ENCODE measurements at places on chromosomes 16 and 17.
A peak's percentile ranks its signal among the peaks of the same experiment; 100 is the strongest.

- no peak for DNase-seq
Observed at GRCh38 chr16:85755929-85756768, 5.3 kb upstream of the C16orf74 start.

DNA sequence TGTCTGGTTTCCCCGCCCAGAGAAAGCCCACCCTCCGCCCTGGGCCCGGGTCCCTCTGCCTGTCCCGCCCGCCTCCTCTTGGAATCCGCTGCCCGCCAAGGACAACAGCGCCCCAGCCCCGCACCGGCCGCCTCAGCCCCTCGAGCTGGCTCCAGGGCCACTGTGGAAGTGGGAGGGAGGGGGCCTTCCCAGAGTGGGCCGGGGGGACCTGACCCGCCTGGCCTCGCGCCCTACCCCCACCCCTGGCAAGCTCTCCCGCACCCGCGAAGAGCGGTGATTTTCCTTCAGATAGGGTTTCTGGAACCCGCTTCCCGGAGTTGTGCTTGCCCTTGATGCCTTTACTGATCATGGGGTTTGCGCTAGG, 2.3 kb upstream of the CBX8 start:
- DNase-seq = no peak

- DNase-seq = no peak
Observed at GRCh38 chr16:24520983-24521382, 18.4 kb upstream of the RBBP6 start.

DNA sequence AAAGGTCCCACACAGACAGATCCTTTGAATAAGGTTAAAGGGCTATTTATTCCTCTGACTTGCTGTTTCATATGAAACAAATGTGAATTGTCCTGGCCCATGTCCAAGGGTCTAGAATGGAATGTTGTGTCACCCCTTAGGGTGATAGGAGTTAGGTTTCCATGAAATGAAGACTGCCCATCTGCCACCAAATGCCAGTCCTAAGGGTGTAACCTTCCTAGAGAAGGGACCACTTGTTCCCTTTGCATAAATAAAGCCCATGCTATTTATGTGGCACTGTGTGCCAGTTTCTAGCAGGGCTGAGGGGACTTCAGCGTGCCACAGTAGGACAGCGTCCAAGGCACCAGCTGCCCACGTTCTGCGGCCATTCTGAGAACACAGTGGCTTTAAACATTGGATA, 171.3 kb downstream of the ABCA8 start:
- DNase-seq = no peak

DNA sequence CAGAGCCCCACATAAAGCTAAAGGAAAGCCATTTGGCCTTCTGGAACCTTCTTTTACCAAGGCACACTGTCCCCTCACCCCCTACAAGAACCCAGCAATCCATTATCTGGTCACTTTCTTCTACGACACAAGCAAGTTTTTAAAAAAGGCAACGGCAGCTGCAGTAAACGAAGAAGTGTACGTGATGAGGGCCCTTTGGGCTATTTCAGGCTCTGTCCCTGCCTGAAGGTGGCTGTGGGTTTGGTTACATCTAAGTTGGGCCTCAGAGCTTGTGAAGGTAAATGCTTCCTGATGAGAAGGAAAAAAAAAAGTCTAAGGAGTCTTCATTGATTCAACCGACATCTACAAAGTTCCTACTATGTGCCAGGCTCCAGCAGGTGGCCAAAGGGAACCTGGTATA, 35.4 kb downstream of the XYLT1 start:
- DNase-seq = no peak

DNA sequence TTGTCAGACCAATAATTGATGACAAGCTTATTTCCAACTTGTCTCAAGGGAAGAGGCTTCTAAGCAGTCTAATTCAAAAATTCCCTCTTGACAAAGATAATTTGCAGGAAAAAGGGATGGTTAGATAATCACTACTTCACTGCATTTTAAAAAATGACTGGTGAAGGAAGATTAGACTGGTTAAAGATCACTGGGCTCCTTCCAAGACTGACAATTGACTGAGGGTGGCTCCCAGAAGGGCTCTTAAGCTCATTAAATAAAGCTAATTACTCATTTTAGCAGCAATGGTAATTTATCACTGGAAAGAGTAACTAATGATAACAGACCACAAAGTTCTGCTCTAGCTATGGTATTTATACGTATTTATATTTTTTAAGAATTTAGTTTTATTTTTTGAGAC, 4.4 kb upstream of the HEATR3 start:
- DNase-seq = no peak

- DNase-seq = no peak
Observed at GRCh38 chr17:64572682-64573154, 65.9 kb downstream of the CEP95 start.

GRCh38 chr17:55726440-55726839, 3.8 kb upstream of the TMEM100 start:
- no peak for DNase-seq

DNA sequence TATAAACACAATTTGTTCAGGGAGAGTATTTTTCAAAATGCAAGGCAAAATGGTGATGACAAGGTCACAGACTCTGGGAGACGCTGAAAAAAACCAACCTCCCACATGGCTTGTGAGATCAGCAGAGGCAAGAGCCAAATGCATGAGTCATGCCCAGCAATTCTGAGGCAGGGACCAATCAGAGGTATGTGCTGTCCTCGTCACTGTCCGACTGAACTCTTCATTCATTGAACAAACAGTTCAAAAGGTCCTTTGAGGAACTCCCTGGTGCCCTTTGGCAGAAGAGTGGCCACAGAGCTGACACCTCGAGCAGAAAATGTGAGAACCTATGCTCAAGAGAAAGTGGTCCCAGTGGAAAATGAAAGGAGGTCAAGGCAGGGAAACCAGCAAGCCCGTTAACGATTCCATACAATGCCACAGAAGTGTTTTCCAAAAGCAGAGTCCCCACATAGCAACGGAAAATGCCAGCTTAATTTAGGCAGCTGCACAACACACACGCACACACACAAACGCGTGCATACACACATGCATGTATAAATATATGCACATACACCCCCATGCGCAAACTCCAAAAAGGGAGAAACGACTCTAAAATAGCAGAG, 50.9 kb downstream of the CDH11 start:
- DNase-seq = no peak

DNA sequence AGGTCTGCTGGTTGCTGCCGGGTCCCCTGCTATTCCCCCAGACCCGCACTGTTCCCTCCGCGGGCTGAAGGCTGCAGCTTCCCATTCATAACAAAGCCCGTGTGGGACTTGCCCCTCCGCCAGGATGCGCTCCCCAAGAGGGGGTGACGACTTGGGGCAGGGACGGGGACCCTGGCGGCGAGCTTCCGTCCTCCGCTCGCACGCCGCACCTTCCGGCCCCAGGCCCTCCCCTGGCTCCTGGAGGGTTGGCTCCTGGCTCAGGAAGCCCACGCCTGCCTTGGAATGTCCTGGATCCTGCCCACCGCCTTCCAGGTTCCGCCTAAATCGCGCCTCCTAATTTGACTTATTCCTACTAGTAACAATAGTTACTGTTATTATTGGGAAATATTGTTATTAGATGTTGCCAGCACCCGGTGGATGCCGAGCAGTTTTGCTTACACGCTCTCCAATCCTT, 1.1 kb upstream of the TFAP4 start:
- DNase-seq = peak; percentile 32

GRCh38 chr16:1182950-1183907, 30.3 kb downstream of the CACNA1H start:
- DNase-seq = no peak

DNA sequence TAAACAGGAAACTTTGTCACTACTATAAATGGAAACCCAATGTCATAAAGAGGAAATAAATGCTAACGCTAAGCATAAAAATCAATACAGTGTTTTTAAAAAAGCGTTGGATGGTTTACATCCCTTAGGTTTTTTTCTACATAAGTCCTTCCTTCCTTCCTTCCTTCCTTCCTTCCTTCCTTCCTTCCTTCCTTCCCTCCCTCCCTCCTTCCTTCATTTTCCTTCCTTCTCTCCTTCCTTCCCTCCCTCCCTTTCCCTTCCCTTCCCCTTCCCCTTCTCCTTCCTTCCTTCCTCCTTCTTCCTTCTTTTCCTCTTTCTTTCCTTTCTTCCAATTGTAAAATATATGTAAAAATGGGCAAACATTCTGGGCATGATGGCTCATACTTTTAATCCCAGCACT, 108.3 kb downstream of the HAPSTR1 start:
- no peak for DNase-seq

DNA sequence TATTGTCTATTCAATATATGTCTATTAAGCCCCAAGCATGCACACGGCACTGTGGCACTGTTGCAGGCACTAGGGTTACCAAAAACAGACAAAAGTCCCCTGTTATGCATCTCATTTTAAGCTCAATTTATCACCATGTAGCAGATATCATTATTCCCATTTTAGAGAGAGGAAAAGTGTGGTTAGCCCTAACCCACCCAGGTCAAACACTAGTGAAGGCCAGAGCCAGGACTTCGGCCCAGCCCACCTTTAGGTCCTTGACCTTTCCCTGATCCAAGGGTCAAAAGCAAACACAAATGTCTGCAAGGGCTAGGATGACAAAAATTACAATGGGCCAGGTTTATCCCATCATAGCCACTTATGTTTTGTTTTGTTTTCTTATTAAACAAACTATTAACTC, 130.3 kb upstream of the NUDT7 start:
- no peak for DNase-seq

DNA sequence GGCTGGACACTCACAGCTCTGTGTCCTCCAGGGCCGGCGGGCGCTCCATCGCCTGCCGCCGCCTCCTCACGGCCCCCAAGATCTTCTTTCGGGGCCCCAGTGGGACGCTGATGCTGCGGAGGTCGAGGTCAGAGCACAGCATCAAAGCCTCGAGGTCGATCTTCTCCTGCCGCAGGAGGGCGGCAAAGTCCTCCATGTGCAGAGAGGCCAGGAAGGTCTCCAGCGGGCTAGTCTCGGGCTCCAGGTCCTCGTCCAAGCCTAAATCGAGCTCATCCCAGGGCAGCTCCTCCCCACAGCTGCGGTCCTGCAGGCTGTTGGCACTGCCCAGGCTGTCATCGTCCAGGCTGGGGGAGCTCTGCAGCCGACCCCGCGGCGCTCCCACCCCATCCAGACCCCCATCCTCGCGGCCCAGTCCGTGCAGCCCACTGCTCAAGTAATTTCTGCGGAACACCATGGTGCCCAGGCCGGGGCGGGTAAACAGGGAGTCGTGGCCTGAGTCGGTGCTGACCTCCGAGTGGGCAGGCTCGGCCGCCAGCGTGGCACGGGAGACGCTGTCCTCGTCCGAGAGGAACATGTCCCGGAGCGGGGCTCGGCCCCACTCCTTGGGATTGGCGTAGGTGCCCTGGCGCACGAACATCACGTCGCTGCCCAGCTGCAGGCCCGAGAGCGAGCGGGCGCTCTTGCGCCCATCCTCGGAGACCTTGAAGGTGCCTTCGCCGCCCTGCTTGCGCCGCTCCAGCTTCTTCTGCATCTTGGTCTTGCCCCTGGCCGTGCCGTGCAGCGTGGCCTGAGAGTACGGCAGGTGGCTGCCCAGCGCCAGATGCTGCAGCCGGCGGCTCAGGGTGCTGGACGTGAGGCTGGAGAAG, 3.4 kb downstream of the USH1G start:
- no peak for DNase-seq

DNA sequence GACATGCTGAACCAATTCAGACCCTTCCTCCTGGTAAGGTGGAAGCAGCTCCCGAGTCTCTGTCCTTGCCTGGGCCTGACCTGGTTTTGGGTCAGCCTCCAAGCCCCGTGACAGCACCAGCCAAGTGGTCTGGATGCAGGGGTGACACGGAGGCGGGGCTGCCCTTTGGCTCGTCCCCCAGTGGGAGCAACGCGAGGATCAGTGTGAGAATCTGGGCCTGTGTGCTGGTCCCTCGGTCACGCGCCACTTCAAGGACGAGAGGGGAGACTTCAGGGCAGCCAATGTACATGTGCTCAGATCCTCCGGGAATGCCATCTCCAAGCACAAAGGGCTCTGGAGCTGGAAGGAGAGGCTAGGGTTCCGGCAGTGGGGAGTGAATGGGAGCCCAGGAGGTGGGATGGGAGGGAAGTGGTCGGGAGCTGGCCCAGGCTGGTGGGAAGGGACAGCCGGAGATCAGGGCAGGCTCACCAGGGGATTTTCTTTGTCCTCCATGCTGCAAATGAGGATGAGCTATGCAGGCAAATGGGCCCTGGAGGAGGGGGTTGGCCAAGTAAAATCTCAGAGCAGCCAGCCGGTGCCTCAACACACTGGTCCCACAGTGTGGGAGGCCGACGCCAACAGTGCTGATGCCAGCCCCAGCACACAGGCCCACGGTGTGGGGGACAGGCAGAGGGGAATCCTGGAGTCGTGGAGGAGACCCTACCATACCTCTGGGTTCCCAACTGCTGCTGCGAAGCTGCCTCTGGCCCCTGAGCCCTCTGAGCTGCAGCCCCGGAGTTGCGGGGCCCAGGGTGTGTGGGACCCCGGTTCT, 4.2 kb upstream of the NDRG4 start:
- DNase-seq = no peak

DNA sequence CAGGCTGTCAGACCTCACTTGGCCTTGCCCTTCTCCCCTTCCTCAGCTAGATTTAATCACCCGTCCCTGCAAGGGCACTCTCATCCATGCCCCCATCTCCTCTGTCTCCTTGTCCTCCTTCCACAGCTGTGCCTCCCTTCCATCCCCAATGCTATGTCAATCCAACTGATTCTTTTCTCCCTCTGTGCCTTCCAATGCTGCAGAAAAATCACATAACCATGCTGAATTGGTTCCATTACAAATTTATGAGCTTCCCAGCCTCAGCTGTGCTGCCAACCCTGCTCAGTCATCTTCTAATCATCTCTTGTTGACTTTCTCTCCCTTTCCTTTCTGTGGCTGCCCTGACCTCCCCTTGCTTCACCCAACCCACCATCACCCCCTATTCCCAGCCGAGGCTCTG, 56.3 kb upstream of the PIRT start:
- DNase-seq = no peak

GRCh38 chr16:20049831-20050230, 23.9 kb downstream of the GPR139 start:
- DNase-seq = no peak

GRCh38 chr17:64500487-64500859, 3.6 kb upstream of the POLG2 start:
- DNase-seq = no peak

- DNase-seq = no peak
Observed at GRCh38 chr16:56673921-56674320, 4.3 kb downstream of the MT1H start.

- DNase-seq = no peak
Observed at GRCh38 chr17:62892061-62892675, 73.9 kb upstream of the TANC2 start.
